ENCODE measurements at places on chromosomes 2 and 18.

DNA sequence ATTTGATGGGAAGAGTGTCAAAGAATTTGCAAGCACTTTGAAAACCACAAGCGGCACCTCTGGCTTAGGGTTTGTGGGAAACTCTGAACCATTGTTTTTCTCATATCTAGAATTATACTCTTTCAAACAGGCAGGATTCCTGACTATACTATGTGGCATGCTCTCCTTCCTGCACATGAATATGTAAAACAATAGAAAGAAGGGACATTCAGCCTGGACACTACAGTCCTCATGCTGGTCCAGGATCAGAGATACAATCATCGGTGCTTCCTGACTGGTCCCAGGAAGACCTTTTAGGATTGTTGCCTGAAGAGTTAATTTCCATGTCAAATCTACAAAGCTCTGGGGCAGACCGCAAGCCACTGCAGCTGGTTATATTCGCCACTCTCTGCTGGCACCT, 55.7 kb upstream of the RASGRP3 start:
- DNase-seq, result no peak

GRCh38 chr2:17115466-17115865, 402.8 kb downstream of the RAD51AP2 start:
- DNase-seq, result no peak

GRCh38 chr18:59686260-59686659, 11.0 kb downstream of the CCBE1 start:
- DNase-seq, result no peak

- no peak for DNase-seq
These were observed 276.4 kb downstream of the ALK start for GRCh38 chr2:29644949-29645348.

GRCh38 chr2:2848198-2848597, 517.1 kb upstream of the MYT1L start:
- no peak for DNase-seq

DNA sequence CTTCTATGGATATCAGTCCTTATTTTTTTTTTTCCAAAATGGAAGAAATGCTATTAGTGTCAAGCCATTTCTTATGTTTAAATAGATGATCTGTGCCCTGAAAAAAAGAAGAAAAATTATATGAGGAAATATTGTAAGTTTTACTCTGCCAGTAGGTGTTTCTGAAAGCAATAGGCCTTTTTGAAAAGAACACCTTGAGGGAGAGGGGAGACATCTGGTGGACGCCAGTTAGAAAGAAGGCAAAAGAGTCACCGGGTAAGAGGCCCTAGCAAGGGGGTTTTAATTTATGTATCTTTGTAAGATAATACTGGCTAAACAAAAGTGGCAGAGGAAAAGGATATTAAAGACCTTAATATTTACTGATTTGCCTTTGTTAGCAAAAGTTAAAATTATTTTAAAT, 56.1 kb downstream of the DYNAP start:
- peak; percentile 6 for DNase-seq

DNA sequence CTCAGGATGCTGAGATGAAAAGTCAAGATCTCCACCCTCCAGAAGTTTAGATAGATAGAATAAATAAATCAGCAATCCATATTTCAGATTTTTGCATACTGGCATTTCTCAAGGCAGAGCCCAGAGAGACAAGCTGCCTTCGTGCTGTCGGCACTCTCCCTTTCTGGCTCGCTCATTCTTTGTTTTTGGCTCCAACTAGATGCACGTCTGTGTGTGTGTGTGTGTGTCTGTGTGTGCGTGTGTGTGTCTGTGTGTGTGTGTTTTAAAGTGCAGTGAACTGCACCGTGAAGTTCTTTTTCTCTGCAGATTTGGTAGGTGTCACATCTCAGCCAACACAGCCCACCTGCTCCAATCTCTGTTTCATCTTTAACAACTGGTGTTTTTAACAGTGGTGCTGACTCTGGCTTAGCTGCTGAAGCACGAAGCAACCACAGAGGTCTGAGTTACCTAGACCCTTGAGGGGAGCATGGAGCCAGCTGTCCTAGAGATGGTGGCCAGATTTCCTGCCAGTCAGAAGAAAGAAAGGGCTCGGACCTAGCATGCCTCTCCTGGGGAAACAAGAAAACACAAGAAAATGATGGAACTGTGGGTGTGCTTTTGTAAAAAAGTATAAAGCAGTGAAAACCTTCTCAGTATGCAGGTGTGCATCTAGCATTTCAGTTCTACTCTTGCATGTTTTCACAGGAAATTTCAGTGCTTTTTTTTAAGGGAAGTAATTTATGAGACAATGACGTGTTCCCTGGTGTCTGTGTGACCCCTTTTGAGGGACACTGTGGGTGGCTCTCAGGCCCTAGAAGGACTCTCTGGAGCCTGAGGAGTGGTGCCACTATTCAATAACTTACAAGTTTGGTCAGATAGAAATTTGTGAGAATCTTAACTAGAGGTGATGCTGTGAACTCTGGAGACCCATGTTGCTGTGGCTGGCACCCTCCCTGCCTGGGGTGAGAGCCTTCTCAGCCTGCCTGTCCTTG, 364.3 kb downstream of the RNF144A start:
- DNase-seq, result no peak

GRCh38 chr2:216881411-216881810, 21.5 kb upstream of the TNP1 start:
- DNase-seq, result no peak

DNA sequence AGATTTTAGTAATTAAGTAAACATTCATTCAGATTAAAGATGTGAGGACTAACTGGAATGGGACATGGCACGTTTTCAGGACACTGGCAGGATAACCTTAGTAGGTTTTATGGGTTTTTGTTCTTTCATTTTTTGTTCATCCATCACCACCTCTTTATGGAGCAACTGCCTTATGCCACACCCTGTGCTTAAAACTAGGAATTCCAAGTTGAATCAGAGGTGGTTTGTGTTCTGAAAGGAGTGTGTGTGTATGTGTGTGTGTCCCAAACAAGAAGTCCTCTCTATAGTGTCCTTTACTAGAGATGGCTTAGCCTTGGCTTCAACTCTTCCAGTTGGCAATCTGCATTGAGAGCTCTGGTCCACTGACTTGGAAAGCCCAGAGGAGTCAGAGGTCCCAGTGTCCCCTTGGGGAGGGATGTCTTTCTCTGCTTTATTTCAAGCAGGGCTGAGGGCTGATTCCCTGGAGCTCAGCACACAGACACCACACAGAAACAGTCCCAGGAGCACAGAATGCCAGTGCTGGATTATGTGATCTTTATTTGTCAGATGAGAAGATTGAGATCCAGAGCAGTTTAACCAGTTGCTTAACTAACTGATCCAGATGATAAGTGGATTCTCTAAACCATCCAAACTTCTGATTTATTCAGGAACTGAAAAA, 25.2 kb downstream of the RHOB start:
- no peak for DNase-seq

GRCh38 chr2:105791229-105791628, 46.5 kb downstream of the NCK2 start:
- DNase-seq, result no peak

GRCh38 chr18:59690186-59690982, 6.8 kb downstream of the CCBE1 start:
- no peak for DNase-seq

GRCh38 chr2:15908371-15908770, 32.0 kb upstream of the MYCN start:
- no peak for DNase-seq

- no peak for DNase-seq
These were observed 55.8 kb downstream of the DOCK10 start for GRCh38 chr2:224986477-224986876.
